ENCODE measurements at places on chromosomes 16 and 17.

GRCh38 chr17:40290629-40291280 is 3.1 kb downstream of the CDC6 start:
- peak; percentile 65 for DNase-seq

DNA sequence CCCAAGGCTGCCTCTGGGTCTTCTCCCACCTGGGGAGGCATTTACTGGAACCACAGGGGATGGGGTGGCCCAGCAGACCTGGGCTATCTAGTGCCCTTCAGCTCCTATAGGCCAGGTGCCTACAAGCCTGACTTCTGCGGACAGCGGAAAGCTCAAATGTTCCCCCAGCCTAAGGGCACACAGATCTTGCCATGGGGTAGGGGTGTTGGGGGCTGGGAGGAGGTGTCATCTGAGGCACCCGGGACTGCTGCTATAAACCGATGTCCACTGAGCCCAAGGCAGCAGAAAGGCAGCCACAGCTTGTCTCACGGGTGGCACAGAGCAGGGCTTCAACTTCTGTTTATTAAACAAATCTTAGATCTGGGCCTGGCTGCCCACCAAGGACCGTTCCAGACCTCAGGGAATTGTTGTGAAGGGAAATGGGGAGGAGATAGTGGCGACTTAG is 3.6 kb downstream of the MYO1C start:
- DNase-seq = no peak

DNA sequence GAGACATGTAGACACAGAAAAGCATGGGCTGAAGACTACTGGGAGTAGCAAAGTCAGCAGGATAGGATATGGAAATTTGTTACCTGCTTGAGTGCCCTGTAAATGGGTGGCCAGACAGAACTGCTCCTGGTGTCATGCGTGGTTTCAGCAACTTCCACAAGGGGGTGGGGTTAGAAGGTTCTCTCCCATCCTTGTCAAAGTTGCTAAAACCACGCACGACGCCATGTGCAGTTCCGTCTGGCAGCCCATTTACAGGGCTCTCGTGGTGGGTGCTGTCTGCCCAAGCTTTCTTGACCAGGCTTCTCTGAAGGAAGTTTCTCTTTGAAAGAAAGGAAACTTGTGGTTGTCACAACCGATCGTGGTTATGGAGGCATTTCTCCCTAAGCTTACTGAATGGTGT is 6.9 kb upstream of the DBNDD1 start:
- DNase-seq = peak; percentile 18

GRCh38 chr17:34892461-34893249 is 68.6 kb downstream of the CCT6B start:
- DNase-seq = peak; percentile 53

GRCh38 chr17:58284613-58285421 is 4.1 kb upstream of the MPO start:
- DNase-seq = no peak

DNA sequence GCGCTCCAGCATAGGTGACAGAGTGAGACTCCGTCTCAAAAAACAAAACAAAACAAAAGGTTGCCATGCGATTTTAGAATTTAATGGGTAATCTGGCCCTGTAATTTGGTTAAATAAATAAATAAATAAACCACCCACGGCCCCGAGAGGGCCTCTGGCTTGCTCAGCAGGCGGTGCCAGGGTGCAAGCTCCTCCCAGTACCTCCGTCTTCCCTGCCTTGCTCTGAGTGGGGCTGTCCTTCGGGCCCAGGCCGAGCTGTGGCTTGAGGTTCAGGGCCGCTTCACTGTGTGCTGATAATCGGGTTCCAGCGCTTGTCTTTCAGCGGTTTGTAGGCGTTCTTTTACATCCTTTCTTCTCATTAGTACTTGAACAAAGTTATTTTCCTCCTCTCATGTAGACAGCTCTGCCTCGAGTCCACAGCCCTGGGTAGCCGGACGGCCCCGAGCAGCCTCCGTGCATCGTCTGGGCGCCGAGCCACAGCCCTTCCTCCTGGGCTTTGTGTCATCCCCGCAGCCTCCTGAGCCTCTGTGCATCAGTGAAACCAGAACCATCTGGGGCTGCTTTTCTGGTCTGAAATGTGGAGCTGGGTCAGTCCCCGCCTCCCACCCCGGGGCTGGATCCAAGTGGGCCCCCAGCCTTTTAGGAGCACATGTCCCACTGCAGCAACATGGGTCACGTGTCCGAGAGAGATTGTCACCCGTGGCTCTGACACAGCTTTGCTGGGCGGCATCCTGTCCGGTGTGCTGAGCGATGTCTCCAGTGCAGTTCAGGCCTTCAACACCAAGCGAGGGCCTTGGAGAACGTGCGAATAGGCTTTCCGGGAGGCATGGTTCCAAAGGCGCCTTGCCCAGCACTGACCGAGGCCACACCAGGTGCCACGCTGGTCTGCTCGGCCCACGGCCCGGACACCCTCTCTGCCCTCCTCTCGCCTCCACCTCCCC is 157.4 kb upstream of the CHMP6 start:
- no peak for DNase-seq

- no peak for DNase-seq
These were observed 33.2 kb downstream of the WNT9B start for GRCh38 chr17:46884552-46884951.

- DNase-seq = no peak
These were observed 4.6 kb upstream of the EMP2 start for GRCh38 chr16:10584981-10585438.

DNA sequence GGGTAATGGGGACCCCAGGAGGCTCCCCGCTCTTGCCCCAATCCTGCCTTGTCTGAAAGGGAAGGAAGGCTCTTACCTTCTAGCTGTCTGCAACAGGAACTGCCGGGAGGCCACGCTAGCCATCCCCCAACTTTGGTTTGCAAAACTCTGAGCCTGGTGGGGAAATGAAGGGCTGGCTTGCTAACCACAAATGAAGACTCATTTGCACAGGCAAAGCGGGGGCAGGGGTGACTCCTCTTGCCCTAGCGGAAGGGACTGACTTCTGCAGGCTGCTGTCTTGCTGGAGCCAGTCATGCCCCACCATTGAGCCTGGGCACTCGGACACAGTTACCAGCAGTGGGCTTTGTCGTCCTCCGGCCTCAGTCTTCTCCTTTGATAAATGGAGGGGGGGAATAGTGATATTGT is 52.6 kb downstream of the PLCG2 start:
- peak; percentile 53 for DNase-seq

- no peak for DNase-seq
These were observed 68.9 kb downstream of the ABCC6 start for GRCh38 chr16:16154281-16154951.
